ENCODE measurements at places on chromosomes 5 and 9.

GRCh38 chr9:98378206-98378780 is 122.8 kb upstream of the TBC1D2 start:
- DNase-seq: no peak

GRCh38 chr5:95822542-95823181 is at the start of gene GLRX:
Gene GLRX (minus strand): TSS chr5:95822726. CDS start chr5:95822662, 64 bp downstream.
- DNase-seq: peak; percentile 88

- DNase-seq: no peak
These were observed 11.8 kb downstream of the RGMB start for GRCh38 chr5:98785244-98785643.

DNA sequence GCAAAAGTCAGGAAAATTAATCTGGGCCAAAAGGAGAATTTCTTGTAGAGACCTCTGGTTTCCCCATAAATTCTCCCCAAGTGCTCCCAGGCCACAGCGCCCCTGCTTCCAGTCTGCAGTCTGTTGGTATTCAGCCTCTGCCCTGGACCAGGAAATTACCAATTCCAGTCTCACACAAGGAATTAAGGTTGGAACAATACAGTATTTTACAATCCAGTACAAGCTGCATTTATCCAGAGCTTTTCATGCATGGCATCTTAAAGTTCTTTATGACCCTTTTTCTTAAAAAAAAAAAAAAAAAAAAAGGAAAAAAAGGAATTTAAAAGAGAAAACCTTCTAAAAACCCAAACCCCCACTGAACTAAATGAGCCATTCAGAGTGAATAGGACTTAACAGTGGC is 139.6 kb upstream of the RANBP3L start:
- DNase-seq: no peak

- DNase-seq: no peak
These were observed 58.2 kb upstream of the EQTN start for GRCh38 chr9:27355166-27355565.

GRCh38 chr9:117771136-117771535 is 66.9 kb downstream of the TLR4 start:
- DNase-seq: peak; percentile 48

- DNase-seq: no peak
These were observed 145.6 kb downstream of the SSBP2 start for GRCh38 chr5:81605299-81605698.

- no peak for DNase-seq
These were observed 2243.8 kb upstream of the C9orf72 start for GRCh38 chr9:29816954-29817703.

- DNase-seq: no peak
These were observed 12.8 kb downstream of the RALGPS1 start for GRCh38 chr9:126927419-126927818.

GRCh38 chr5:170278611-170279458 is 18.7 kb downstream of the LCP2 start:
- DNase-seq: peak; percentile 30

DNA sequence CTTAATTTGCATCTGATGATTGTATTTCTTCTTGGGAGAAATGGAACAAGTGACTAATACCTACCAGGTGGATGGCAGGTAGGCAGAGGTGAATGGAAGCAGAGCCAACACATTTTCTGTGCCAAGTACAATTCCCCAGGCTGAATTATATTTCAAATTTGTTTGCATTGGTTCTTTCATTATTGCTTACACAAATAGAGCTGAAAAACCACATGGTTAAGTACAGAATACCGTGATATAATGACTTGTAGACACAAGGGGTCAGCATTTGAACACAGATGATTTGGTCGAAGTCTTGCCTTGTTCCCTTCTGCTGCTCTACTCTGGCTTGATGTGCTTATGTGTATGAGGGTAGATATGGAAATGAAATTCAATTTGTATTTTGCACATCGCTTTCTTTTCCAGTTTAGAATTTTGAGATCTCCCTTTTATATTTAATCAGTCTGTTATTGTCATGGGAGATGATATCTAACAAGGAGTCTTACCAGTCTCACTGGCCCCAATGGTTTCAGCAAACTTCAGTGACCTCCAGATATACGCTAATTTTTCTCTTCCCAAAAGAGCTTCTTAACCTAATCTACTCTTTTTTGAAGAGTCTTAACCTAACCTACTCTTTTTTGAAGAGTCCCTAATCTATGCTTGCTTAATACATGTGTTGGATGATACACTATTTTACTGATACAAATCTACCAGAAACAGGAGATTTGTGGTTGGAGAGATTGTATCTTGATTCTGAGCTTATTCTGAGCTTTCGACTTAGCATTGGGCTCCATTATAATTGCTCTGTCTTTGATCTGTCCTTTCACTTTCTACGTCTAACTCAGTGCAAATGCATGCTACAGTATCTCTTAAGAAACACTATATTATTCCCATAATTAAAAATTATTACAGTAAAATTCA is 88.1 kb downstream of the PCSK1 start:
- DNase-seq: peak; percentile 53

DNA sequence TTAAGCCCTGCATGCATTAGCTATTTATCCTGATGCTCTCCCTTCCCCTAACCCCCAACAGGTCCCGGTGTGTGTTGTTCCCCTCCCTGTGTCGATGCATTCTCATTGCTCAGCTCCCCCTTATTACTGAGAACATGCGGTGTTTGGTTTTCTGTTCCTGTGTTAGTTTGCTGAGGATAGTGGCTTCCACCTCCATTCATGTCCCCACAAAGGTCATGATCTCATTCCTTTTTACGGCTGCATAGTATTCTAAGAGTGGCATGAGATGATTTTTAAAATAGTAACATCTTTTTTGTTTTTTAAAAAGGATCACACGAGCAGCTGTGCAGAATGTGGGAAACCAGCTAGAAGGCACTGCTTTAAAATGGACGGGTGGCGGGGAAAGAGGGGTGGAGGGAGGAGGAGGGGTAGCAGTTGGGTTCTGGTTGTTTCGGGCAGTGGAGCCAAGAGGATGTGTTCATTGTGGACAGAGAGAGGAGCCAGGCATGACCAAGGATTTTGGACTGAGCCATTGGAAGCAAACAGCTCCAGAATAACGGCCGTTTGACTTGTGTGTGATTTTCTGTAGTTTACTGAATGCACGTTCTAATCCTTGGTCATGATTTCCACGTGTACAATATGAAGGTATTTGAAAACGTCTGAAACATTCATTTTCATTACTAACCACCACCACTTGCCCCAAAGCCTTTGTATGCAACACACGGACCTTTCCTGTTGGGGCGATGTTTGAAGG is 1.7 kb upstream of the TENT4A start:
- no peak for DNase-seq

DNA sequence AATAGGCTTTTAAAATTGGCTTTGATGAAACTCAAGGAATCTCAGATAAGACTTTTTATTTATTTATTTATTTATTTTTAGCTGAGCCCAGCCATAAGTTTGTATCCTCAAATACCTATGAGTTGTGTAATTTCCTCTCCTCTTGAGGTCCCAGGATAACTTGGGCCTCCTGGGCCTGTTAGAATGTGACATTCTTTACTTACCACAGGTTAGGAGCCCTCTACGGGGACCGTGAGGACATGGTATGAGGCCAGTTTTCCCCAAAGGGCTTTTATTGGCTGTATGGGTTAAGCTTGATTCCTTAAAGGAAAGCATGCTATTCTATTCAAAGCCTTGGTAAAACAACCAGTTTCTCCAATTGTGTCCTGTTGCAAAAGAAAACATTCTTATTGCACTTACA is 16.9 kb downstream of the SHISAL2B start:
- no peak for DNase-seq

GRCh38 chr9:125466411-125466810 is 204.8 kb downstream of the GAPVD1 start:
- no peak for DNase-seq

- DNase-seq: no peak
These were observed 72.9 kb downstream of the ARHGEF37 start for GRCh38 chr5:149654231-149654630.

DNA sequence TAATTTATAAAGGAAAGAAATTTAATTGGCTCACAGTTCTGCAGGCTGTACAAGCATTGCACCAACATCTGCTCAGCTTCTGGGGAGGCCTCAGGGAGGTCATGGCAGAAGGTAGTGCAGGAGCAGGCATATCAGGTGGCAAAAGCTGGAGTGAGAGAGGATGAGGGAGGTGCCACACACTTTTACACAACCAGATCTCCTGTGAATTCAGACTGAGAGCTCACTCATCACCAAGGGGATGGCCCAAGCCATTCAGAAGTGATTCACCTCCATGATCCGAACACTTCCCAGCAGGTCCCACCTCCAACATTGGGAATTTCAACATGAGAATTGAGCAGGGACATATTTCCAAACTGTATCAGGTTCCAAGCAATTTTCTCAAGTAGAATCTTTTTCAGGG is 84.7 kb upstream of the BRINP1 start:
- DNase-seq: no peak

DNA sequence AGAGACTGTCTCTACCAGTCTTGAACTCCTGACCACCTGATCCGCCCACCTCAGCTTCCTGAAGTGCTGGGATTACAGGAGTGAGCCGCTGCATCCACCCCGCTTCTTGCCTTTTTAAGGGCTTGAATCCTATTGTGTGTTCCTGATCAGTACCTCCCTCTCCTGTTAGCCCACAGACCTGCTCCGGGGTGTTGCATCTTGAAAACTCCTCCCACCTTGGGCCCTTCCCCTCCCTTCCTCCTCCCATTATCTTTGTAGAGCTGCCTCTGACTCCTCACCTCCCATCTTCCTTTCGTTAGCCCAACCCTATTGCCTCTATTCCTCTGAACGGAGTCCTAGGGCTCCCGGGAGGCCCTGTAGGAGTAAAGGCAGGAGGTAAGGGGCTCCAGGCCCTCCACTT is 48.5 kb upstream of the NEK6 start:
- no peak for DNase-seq

GRCh38 chr5:168860503-168860902 is 281.3 kb upstream of the PANK3 start:
- no peak for DNase-seq

DNA sequence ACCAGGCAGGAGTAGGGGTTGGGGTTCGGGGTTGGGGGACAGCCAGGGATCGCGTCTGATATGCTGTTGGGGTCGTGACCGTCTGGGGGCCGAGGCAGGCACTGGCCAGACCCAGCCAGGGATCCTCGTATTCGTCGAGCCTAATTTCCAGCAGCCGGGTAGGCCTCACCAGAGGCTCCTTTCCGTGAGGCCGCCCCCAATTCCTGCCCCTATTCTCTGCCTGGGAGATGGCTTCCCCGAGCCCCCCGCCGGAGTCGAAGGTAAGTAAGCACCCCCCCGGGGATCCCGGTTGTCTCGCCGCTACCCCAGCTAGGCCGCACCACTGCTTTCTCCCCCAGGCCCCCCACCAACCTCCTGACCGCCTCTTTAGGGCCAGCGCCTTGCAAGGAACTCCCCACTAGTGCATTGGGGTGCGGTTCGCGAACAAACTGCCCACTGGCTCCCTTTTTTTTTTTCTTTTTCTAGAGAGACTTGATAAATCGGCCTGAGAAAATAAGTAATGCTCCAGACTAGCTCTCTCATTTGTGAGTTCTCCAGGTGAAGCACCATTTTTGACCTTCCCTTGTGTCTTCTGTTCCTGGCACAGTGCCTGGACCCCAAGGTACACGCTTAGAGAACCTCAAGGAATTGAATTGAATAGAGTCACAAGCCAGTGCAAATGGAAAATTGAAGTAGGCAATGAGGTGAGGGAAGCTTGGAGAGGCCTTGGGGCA is 435 bp downstream of the ZNF189 start:
- DNase-seq: peak; percentile 70

GRCh38 chr9:35795695-35796094 is 4.3 kb downstream of the NPR2 start:
- DNase-seq: no peak

DNA sequence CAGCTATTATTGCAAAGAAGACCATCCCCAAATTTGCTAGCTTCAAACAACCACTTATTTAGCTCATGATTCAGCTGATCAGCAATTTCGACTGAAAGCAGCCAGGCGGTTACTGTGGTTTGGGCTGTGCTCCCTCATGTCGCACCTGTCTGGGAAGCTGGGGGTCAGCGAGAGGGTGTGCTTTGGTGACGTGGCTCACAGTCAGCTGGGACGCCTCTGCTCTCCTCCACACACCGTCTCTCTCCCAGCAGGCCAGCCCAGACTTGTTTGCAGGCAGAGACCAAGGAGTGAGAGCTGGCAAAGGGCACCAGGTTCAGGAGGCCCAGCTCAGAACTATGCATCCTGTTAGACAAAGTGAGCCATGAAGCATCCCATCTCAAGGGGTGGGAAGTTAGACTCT is 140.9 kb downstream of the SYK start:
- DNase-seq: no peak

- DNase-seq: no peak
These were observed 144.2 kb upstream of the RAI14 start for GRCh38 chr5:34511915-34512314.

DNA sequence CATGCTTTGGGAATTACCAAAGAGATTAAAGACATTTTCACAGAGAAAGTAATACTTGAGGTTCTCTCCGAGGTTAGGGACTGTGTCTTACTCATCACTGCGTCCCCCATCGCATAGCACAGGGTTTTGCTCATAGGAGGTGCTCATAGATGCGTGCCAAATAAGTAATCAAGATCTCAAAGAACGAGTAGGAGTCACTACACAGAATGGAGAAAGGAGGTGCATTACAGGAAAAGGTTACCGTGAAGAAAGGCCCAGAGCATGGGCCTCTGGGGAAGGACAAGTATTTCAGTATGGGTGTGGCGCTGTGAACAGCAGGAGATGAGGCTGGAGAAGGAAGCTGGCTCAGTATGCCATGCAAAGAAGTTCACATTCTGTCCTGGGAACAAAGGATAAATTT is 182.4 kb downstream of the ACTL7B start:
- DNase-seq: no peak

DNA sequence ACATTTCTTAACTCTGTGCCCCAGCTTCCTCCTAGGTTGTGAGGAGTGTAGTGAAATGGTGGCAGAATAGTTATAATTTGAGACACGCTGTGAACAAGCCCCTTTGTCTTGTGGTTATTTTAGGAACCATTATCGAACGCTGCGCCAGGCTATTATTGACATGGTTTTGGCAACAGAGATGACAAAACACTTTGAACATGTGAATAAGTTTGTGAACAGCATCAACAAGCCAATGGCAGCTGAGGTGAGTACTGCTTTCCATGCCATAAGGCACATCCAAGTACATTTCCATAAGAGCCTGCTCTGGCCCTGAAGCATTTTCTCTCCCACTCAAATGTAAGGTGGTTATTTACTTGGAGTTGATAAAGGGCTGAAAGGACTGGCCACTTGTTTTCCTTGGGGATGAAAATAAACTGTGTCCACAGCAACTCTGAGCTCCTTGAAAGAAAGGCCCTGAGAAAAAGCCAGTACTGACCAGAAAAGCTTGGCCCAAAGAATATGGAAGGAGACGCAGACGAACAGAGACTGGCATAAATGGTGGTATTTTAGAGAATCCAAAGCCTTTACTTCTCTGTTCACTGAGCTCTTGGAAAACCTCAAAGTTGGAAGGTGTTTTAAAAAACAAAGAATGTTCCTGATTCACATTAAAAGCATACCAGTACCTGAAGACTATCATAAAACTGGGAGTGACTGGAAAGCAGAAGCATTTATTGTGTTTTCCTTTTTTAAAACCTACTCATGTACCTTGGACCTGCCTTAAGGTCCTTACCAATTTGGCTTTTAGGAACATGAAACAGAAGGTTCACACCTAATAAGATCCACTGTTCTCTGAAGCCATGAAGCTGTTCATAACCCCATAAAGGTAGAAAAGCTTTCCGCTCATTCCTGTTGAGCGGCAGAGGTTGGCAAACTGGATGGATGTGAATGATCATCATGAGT is 72.2 kb downstream of the WDR41 start:
- no peak for DNase-seq

- peak; percentile 54 for DNase-seq
These were observed 353.7 kb downstream of the SLCO4C1 start for GRCh38 chr5:101942321-101942882.

GRCh38 chr5:91070761-91071550 is 312.2 kb downstream of the ARRDC3 start:
- no peak for DNase-seq
